H1 (cell line): ENCODE measurements at places on chromosomes 7 and 10. TPM values are rescaled to one million over a fixed set of nuclear protein-coding genes. Genes with fewer than 3 reads are reported as not detected.

The NUB1 gene
- 37.7 and 43.5 TPM in 2 replicates for total RNA-seq

The BLNK gene
- not detected in 2 replicates for total RNA-seq

The FAM20C gene
- total RNA-seq = 34.7 and 34.8 TPM in 2 replicates

- H3K36me3 ChIP-seq = no peaks in the 10 kb centered on the region
- H3K27me3 ChIP-seq = no peaks in the 10 kb centered on the region
- no peak overlapping the region for H3K27ac ChIP-seq
- no peak for DNase-seq
Observed at GRCh38 chr7:63040336-63040735, 958.3 kb upstream of the ZNF722 start.

- H3K27ac ChIP-seq = no peak overlapping the region
- no peak overlapping the region for H3K4me3 ChIP-seq
- no peaks in the 10 kb centered on the region for H3K4me1 ChIP-seq
- no peak for DNase-seq
- no peaks in the 10 kb centered on the region for H3K27me3 ChIP-seq
- H3K36me3 ChIP-seq = no peaks in the 10 kb centered on the region
Observed at GRCh38 chr10:60266513-60266912, 123.2 kb downstream of the ANK3 start.

GRCh38 chr7:155972651-155973390 is 160.6 kb upstream of the SHH start:
- DNase-seq = no peak
- no peaks in the 10 kb centered on the region; the same call in 1 of the 2 replicates for H3K4me1 ChIP-seq
- no peaks in the 10 kb centered on the region for H3K36me3 ChIP-seq

- H3K27me3 ChIP-seq = no peaks in the 10 kb centered on the region
- H3K4me3 ChIP-seq = no peak overlapping the region
- DNase-seq = no peak
- H3K4me1 ChIP-seq = peaks cover 5% of the 10 kb centered on the region
- no peaks in the 10 kb centered on the region for H3K36me3 ChIP-seq
- no peak overlapping the region for H3K27ac ChIP-seq
Observed at GRCh38 chr7:43303740-43304241, 191.3 kb downstream of the HECW1 start.

DNA sequence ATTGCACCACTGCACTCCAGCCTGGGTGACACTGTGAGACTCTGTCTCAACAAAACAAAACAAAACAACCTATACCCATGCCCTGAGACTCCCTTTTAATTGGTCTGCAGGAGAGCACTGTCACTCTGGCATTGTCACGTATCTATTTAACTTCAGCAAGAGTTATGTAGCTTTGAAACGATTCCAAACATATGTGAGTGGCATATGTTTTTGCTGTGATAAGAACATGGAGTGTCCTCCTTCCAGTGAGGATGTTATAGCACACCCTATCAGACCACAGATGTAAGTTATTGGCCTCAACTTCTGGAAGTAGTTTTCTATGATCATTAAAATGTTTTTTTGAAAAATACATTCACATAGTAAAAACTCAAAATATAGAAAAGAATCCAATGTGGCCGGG is 15.5 kb upstream of the DNAJC12 start:
- no peak overlapping the region for H3K27ac ChIP-seq
- no peak overlapping the region for H3K4me3 ChIP-seq
- no peaks in the 10 kb centered on the region for H3K27me3 ChIP-seq
- H3K4me1 ChIP-seq = no peaks in the 10 kb centered on the region
- DNase-seq = no peak
- H3K36me3 ChIP-seq = no peaks in the 10 kb centered on the region

DNA sequence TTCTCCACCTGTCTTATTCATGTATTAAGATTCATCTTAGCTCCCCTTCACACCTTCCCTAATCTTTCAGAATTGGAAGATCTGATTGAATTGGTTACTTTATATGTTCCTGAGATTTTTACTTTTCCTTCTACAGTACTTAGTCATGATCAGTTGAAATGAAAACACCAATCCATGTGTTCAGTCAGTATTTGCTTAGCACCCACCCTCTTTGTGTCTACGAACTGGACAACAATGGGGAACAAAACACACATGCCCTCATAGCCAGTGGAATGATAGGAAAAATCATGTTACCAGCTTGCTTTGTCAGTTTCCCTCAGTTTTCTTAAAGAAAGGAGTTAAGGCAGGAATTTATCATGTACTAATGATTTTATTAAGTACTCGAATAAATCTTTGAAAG is 2.0 kb downstream of the MASTL start:
- H3K27me3 ChIP-seq = no peaks in the 10 kb centered on the region
- H3K4me1 ChIP-seq = peaks cover 3% of the 10 kb centered on the region; the same call in 1 of the 2 replicates
- no peak overlapping the region; the same call in 1 of the 2 replicates for H3K4me3 ChIP-seq
- no peak overlapping the region for H3K27ac ChIP-seq
- no peak for DNase-seq
- H3K36me3 ChIP-seq = peaks cover 28% of the 10 kb centered on the region

GRCh38 chr7:85474234-85474633 is 287.4 kb upstream of the SEMA3D start:
- no peak for DNase-seq
- no peaks in the 10 kb centered on the region for H3K4me1 ChIP-seq
- H3K36me3 ChIP-seq = no peaks in the 10 kb centered on the region
- no peak overlapping the region for H3K27ac ChIP-seq
- no peaks in the 10 kb centered on the region for H3K27me3 ChIP-seq
- no peak overlapping the region for H3K4me3 ChIP-seq

DNA sequence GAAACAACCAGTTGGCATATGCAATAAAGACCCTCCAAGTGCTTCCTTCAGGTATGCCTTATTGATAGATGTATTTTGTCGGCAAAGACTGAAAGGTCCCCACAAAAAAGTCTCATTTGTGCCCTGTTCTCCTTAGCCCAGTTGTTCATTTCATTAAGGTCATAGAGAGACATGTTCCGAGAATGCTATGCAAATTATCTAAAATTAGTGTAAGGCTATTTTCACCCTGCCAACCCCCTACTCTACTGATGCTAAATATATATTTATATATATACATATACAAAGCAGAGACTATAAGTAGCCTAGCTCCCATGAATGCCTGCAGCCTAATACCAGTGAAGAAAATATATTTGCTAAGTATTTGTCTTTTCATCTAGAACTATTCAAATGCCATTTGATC is 96.7 kb upstream of the ADO start:
- no peak for DNase-seq
- no peak overlapping the region for H3K27ac ChIP-seq
- H3K36me3 ChIP-seq = no peaks in the 10 kb centered on the region
- H3K4me1 ChIP-seq = no peaks in the 10 kb centered on the region
- H3K4me3 ChIP-seq = no peak overlapping the region

- no peak overlapping the region for H3K4me3 ChIP-seq
- no peak overlapping the region for H3K27ac ChIP-seq
- no peak for DNase-seq
- H3K27me3 ChIP-seq = no peaks in the 10 kb centered on the region
Observed at GRCh38 chr10:123309731-123310130, 155.5 kb downstream of the BUB3 start.

DNA sequence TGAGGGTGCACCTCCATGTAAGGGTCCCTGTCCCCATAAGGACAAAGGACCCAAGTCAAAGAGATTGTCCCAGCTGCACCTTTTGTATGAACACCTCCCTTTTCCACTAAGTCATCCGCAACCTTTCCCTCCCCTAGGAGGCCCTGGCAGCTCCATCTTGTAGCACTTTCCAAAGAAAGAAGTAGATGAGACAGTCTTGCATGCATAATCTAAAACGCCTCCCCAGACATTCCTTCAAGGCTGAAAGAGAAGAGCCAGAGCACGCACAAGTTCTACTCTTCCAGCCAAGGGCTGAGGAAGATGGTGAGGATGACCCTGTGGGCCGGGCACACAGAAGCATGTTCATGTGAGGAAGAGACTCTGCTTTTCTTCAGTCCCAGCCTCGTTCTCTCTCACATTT is 194.4 kb downstream of the TNS3 start:
- no peak for DNase-seq
- H3K4me1 ChIP-seq = no peaks in the 10 kb centered on the region
- no peak overlapping the region for H3K27ac ChIP-seq
- H3K36me3 ChIP-seq = no peaks in the 10 kb centered on the region
- no peaks in the 10 kb centered on the region for H3K27me3 ChIP-seq

DNA sequence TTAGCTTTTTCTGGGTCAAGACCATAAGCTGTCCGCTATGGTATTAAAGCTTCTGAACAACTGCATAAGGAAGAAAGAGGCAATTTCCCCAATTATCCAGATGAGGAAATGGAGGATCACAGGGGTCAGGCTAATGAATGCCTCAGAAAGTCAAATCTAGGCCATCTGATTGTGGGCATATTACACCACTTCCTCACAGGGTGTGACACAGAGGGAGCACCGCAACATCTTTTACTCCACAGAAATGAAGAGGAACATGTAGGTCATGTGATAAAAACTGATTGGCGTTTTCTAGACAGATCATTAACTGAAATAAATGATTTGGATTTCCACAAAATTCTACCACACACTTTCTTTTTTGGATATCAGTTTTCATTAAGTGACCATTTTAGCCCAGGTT is 384.4 kb downstream of the PARD3 start:
- no peak overlapping the region for H3K27ac ChIP-seq
- no peaks in the 10 kb centered on the region for H3K27me3 ChIP-seq

DNA sequence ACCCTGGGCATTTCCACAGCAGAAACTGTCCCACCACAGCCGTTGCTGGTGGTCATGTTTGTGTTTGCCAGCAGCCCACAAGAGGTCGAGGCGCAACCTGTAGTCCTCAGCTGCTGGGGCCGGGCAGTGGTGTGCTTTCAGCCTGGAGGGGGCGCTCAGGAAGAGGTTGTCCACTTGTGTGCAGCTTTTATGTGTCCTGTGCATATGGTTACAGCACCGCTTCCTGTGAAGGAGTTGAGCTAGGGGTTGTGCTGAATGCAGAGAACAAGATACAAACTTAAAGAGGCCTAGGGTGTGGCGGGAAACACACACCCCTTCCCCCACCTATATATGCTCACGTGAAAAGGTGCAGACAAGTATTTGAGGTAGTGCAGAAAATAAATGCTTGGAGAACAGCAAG is 29.5 kb upstream of the PFKFB3 start:
- H3K4me3 ChIP-seq = no peak overlapping the region
- no peaks in the 10 kb centered on the region for H3K4me1 ChIP-seq
- H3K36me3 ChIP-seq = no peaks in the 10 kb centered on the region
- H3K27ac ChIP-seq = no peak overlapping the region
- no peak for DNase-seq
- no peaks in the 10 kb centered on the region for H3K27me3 ChIP-seq

DNA sequence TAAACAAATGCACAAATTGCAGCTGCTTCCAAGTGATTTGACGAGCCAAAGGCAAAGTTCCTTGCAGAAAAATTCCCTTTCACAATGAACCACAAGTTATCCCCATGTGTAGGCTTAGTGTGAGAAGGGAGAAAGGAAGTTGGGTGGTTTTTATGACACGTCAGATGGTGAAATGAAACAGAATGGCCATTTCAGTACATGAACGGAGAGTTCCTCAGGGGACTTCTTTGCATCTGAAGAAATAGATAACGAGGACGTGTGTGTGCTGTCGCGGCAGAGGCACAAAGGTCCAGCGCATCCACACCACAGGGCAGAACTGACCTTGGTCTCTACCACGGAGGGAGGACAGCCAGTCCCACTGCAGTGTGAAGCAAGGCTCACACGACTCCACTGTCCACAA is 135.9 kb downstream of the PAXIP1 start:
- no peaks in the 10 kb centered on the region for H3K27me3 ChIP-seq
- DNase-seq = no peak
- H3K27ac ChIP-seq = no peak overlapping the region

- H3K4me3 ChIP-seq = no peak overlapping the region
- H3K4me1 ChIP-seq = no peaks in the 10 kb centered on the region
- H3K36me3 ChIP-seq = no peaks in the 10 kb centered on the region
- no peaks in the 10 kb centered on the region for H3K27me3 ChIP-seq
- H3K27ac ChIP-seq = no peak overlapping the region
Observed at GRCh38 chr7:29851487-29851886, 45.2 kb downstream of the WIPF3 start.
